T-helper 17 cell (primary cell): ENCODE measurements at places on chromosomes 3 and 15.

DNA sequence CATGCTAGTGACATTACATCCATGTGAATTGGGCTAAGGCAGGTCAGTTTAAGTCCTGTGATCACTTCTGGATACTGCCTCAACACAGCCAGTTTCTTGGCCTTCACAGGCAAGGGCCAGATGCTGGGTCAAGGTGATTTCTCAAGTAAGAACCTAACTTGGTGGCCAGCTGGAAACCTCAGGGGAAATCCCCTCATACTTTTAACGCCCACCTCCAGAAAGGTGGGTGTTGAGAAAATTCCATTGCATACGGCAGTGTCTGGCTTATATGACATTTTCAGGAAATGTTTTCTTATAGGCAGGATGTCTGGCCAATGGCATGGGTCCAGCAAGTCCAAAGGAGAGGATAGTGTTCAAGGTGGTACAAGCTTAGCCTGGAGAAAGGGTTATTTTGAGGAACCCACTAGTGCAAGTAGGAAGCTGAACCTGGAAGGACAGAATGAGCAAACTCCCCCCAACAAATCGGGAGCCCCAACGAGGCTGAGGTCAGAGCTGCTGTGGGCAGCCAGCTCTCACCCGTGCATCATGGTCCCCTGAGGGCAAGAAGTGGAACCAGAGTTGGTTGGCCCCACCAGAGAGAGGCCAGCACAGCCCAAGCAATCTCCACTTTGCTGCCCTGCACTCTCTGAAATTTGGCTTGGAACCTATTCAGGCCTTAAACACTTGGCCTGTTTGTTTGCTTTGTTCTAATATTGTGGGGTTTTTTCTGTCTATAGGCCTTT is 135.4 kb downstream of the PDE8A start:
- H3K4me3 ChIP-seq: no peak overlapping the region
- peaks cover 2% of the 10 kb centered on the region for H3K4me1 ChIP-seq
- H3K36me3 ChIP-seq: peaks cover 20% of the 10 kb centered on the region
- no peak overlapping the region for H3K27ac ChIP-seq
- no peak for DNase-seq

- DNase-seq: no peak
- H3K27me3 ChIP-seq: no peaks in the 10 kb centered on the region
- peaks cover 6% of the 10 kb centered on the region for H3K4me1 ChIP-seq
Measured at GRCh38 chr15:96893159-96893906, 562.8 kb downstream of the NR2F2 start.

DNA sequence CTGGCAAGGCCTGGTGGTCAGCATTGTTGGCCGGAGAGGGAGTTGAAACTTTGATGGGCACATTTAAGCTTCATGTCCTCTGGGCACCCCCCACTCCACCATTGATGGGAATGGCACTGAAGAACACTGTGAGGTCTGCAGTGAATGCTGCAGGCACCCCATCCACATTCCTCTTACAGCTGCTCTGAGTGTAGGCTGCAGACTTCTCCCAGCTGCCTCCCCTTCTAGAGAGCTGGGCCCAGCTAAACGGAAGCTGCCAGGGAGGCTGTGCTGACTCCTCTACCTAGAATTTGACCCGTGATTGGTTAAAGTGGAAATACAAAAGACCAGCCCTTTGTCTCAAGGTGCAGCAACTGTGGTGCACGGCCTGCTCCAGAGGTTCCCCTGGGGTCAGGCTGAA is 10.6 kb downstream of the TMEM158 start:
- H3K36me3 ChIP-seq: no peaks in the 10 kb centered on the region
- H3K4me3 ChIP-seq: no peak overlapping the region
- H3K27ac ChIP-seq: no peak overlapping the region
- H3K4me1 ChIP-seq: peaks cover 6% of the 10 kb centered on the region
- DNase-seq: no peak

DNA sequence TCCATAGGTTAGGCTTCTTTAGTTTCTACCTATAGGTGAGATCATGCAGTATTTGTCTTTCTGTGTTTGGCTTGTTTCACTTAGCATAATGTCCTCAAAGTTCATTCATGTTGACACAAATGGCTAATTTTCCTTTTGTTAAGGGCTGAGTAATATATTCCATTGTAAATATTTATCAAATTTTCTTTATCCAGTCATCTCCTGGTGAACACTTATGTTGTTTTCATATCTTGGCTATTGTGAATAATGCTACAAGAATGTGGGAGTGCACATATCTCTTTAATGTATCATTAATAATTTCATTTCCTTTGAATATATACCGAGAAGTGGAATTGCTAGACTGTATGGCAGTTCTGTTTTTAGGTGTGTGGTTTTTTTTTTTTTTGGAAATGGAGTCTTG is 250.9 kb upstream of the SEMA6D start:
- H3K36me3 ChIP-seq: no peaks in the 10 kb centered on the region
- no peak overlapping the region for H3K4me3 ChIP-seq
- no peaks in the 10 kb centered on the region for H3K27me3 ChIP-seq
- no peak for DNase-seq
- H3K4me1 ChIP-seq: no peaks in the 10 kb centered on the region
- no peak overlapping the region for H3K27ac ChIP-seq

DNA sequence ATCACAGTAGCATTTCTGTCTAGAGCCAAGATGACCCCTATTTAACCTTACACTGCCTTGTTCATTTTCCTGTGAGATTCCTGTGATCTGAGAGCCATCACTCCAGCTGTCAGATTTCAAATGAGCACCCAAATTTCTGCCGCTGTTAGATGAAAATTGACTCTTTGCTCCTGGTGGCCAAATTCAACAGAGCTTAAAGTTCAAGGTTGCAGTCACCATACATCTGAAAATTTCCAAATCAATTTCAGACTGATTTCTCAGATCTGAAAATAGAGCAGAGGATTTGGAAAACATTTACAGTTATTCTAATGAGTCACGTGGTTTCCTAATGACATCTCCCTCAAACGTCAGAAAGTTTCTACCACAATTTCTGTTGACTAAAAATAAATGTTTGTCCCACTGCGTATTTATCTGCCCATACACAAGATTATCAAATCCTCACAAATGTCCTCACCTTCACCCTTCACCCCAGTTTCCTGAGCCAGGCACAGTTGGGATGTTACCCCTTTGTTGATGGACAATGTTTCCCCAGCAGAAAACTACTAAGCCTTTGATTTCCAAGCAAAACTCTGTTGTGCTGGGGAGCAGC is 16.4 kb downstream of the HDC start:
- H3K27ac ChIP-seq: peak overlapping the region; percentile 94
- H3K36me3 ChIP-seq: no peaks in the 10 kb centered on the region
- H3K4me1 ChIP-seq: peaks cover 7% of the 10 kb centered on the region
- H3K27me3 ChIP-seq: peaks cover 20% of the 10 kb centered on the region
- DNase-seq: no peak
- no peak overlapping the region for H3K4me3 ChIP-seq

DNA sequence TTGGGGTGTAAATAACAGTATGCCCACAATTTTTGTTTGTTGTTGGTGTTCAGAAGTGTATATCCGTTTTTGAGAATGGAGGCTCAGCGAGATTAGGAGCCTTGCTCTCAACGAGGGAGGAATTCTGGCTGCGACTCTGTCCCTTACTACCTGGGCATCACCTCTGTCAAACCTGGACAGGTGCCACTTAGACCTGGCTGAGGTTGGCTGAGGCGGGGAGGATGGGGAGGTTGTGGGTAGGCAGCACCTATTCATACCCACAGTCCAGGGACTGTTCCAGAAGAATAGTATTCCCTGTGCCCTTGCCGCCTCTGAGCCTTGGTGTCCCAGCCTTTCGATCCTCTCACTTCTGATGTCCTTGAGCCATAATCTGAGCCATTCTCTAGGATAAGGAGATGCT is 99.9 kb downstream of the LINGO1 start:
- no peak for DNase-seq
- peaks cover 41% of the 10 kb centered on the region for H3K27me3 ChIP-seq
- no peak overlapping the region for H3K4me3 ChIP-seq
- no peaks in the 10 kb centered on the region for H3K36me3 ChIP-seq

GRCh38 chr15:33309602-33310276 is 1.0 kb upstream of the RYR3 start:
- peaks cover 5% of the 10 kb centered on the region for H3K36me3 ChIP-seq
- no peak overlapping the region for H3K27ac ChIP-seq
- DNase-seq: no peak
- H3K4me1 ChIP-seq: peaks cover 11% of the 10 kb centered on the region
- peaks cover 69% of the 10 kb centered on the region for H3K27me3 ChIP-seq

- no peaks in the 10 kb centered on the region for H3K27me3 ChIP-seq
- peak overlapping the region; percentile 95 for H3K27ac ChIP-seq
- no peak for DNase-seq
- H3K36me3 ChIP-seq: peaks cover 5% of the 10 kb centered on the region
- H3K4me3 ChIP-seq: peak overlapping the region; percentile 82
- H3K4me1 ChIP-seq: peaks cover 40% of the 10 kb centered on the region
Measured at GRCh38 chr15:56208641-56209155, 35.0 kb downstream of the RFX7 start.

GRCh38 chr15:91488452-91488851 is 365.1 kb upstream of the SLCO3A1 start:
- peaks cover 12% of the 10 kb centered on the region for H3K4me1 ChIP-seq
- no peak overlapping the region for H3K27ac ChIP-seq
- no peak for DNase-seq
- no peak overlapping the region for H3K4me3 ChIP-seq
- peaks cover 4% of the 10 kb centered on the region for H3K27me3 ChIP-seq

DNA sequence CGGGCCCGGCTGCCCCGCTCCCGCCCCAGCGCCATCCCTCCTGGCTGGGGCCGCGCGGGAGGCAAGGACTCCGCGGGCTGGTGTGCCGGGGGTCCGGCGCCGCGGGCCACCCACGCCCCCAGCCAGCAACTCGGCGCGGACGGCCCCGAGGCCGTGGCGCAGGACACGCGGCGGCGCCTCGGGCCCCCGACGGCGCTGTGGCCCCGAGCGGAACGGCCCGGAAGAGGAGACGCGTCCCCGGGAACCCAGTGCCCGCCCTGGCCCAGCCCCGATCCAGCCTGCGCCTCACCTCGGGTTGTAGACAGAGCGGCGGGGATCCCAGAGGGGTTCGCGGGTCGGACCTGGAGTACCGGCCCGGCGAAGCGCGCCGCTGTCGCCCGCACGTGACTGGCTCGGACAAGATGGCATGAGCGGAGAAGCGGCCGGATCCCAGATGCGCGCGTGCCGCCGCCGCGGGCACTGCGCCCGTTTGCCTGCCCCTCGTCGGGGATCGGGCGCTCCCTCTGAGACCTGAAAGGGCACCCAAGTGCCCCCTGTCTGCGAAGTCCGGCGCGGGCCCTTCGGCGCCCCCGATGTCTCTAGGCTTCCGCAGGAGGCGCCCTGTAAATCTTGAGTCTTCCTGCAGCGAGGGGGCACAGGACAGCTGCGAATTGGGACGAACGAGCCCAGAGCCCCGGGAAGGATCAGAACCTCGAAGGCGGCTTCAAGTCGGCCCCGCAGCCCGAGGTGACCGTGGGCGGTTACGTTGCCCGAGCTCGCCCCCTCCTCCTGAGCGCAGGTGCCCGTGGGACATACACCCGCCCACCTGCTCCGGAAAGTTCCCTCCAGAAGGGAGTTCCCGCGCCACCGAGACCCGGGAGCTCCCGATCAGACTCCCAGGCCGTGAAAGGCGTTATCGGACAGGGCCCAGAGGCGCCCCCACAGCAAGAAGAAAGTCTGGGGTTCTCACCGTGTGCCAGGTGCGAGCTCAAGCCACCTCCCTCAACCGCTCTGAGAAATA is 598 bp upstream of the SFMBT1 start:
- H3K27ac ChIP-seq: peak overlapping the region; percentile 93
- no peaks in the 10 kb centered on the region for H3K36me3 ChIP-seq
- peak overlapping the region; percentile 91 for H3K4me3 ChIP-seq
- peak; percentile 50 for DNase-seq
- no peaks in the 10 kb centered on the region for H3K27me3 ChIP-seq

DNA sequence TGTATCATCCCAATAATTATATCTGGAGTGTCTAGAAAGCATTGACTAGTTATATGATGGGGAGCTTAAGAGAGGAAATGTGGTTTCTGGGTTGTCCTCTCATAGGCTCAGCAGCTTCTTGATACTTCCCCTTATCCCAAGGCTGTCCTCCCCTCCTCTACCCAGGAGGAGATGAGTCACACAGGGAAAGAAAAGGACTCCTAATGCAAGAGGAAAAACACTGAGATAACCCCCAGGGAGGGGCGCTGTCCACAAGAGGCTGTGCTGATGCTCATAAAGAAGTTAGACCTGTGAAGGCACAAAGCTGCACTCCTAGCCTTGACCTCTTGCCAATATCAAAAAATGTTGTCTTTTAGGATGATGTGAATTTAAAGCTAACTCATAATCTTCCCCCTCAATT is 28.8 kb upstream of the GYG1 start:
- H3K4me1 ChIP-seq: peaks cover 2% of the 10 kb centered on the region
- H3K36me3 ChIP-seq: no peaks in the 10 kb centered on the region
- no peak for DNase-seq
- no peak overlapping the region for H3K4me3 ChIP-seq

DNA sequence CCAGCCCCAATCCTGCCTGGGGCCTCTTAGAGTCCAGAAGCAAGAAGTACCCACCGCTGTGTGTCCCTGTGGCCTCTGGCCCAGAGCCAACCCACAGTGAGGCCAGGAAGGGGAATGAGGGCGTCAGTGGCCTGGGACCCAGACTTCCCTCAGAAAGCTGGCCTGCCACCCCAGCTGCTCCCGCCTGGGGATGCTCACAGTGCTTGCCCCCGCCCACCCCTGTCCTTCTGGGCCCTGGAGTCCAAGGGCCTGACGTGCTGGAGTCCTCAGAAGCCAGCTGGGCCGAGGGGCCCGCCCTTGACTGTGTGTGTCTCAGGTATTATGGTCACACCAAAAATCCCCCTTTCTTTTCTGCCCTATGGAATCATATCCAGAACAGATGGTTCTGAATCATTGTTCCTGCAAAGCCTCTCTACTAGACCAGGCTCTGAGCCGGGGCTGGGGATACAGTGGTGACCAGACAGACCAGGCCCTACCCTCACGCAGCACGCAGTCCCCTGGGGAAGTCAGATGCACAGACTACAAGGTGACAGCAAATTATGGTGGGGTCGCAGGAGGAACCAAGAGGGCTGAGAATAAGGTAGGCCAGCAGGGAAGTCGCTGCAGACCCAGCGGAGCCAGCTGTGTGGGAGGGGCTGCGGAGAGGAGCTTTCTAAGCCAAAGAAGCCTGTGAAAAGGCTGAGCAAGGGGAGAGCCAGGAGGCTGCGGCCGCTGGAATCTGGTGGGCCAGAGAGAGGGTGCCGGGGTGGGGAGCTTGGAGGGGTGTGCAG is 99.1 kb downstream of the VGLL4 start:
- H3K27me3 ChIP-seq: no peaks in the 10 kb centered on the region
- no peak for DNase-seq
- peaks cover 4% of the 10 kb centered on the region for H3K4me1 ChIP-seq
- no peak overlapping the region for H3K27ac ChIP-seq
- no peaks in the 10 kb centered on the region for H3K36me3 ChIP-seq
- no peak overlapping the region for H3K4me3 ChIP-seq

DNA sequence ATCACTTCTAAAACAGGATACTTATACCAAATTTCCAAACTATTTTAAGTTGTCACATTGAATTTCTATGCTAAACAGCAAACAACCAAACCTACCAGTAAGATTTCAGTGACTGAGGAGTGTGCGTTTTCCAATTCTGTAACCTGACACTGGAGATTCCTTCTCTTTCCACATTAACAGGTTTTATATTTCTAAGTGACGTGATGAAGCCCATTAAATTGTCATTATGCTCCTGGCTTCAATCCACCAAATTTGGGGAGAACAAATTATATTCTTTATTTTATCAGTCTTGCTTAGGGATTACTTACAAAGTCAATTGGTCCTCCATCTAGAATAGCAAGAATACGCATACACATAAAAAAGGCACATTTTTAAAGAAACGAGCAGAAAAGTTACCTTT is 764.8 kb upstream of the NR2F2 start:
- no peak overlapping the region for H3K27ac ChIP-seq
- H3K27me3 ChIP-seq: no peaks in the 10 kb centered on the region
- H3K36me3 ChIP-seq: no peaks in the 10 kb centered on the region
